ENCODE measurements at places on chromosomes 3 and 15.

DNA sequence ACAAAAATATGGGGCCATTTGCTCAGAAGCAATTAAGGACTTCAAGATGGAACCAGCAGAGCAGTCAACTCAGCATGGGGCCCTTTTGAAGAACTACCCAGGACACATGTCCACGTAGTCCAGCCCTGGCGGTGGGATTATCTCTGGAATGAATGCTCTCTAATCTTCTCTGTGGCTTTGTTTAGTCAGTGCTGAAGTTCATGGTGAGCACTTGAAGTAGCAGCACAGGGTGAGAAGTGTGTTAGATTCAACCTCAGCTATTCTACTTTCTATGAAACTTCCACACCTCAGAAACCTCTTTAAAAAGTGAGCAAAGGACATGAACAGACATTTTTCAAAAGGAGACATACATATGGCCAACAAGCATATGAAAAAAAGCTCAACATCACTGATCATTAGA lies 74.4 kb downstream of the THRB start:
- no peak for DNase-seq

DNA sequence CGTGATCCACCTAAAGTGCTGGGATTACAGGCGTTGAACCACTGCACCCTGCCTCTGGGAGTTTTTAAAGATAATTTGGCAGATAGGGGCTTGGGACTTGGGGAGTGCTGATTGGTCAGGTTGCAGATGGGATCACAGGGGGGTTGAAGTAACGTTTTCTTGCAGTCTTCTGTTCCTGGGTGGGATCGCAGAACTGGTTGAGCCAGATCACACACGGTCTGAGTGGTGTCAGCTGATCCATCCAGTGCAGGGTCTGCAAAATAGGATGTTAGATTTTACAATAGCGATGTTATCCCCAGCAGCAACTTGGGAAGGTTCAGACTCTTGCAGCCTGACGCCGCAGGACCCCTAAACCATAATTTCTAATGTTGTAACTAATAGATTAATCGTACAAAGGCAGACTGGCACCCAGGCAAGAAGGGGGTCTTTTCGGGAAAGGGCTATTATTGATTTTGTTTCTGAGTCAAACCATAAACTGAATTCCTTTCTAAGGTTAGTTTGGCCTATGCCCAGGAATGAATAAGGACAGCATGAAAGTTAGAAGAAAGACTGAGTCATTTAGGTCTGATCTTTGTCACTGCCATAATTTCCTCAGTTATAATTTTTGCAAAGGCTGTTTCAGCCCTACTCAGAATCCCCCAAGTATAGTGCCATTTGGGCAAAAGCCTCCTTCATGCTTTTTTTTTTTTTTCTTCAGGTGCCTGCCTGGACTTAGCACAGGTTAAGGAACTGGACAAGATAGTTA lies 1.5 kb upstream of the CA12 start:
- no peak for DNase-seq

- DNase-seq = peak; percentile 8
Measured at GRCh38 chr3:197149-197827, 725 bp downstream of the CHL1 start.

GRCh38 chr3:132638706-132639105 lies 20.9 kb downstream of the ACAD11 start:
- DNase-seq = no peak

GRCh38 chr15:42994546-42994945 lies 74.0 kb upstream of the TTBK2 start:
- DNase-seq = no peak

- no peak for DNase-seq
Measured at GRCh38 chr3:39150148-39150802, 3.1 kb downstream of the CSRNP1 start.

DNA sequence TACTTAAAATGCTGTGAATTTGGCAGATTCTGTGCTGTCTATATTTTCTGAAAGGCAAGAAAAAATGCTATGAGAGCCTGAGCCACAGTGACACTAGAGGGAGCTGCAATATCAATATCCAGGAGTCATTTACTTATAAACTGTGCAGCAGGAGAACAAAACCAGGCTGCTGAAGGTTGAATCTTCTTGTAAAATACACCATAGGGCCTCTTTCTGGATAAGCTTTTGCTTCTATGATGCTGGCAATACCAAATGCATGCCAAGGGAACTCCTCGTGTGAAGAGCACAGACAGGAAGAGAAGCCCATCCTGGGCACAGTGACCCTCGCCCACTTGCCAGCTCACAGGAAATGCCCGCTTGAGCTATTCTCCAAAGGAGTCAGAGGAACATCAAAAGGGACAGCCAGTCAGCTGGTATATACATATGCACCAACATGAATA lies 48.0 kb upstream of the TSPAN3 start:
- DNase-seq = peak; percentile 88

GRCh38 chr15:59689626-59690236 lies 611 bp upstream of the BNIP2 start:
- peak; percentile 77 for DNase-seq

- DNase-seq = no peak
Measured at GRCh38 chr3:161848376-161848775, 351.8 kb downstream of the OTOL1 start.

DNA sequence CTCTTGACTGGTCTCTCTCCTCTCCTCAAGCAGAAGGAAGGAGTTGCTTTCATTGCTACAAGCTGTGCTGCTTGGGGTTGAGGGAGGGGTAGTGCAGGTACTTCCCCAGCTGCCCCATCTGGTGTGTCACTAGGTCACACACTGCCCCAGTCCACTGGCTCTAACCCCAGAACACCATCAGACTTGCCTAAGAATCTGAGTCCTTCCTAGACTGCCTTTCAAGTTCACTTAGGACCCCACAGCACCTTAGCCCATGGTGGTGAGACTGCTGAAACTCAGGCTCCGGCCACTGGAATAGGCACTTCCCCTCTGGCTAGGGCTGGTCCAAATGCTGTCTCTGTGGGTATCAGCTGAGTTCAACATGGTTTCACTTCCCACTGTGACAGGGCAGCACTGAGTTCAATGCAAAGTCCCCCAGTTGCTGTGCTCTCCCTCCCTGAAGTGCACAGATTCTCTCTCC lies 279.7 kb upstream of the GOLGA6L4 start:
- no peak for DNase-seq

- DNase-seq = peak; percentile 16
Measured at GRCh38 chr3:185280572-185281365, 26.9 kb upstream of the EHHADH start.

DNA sequence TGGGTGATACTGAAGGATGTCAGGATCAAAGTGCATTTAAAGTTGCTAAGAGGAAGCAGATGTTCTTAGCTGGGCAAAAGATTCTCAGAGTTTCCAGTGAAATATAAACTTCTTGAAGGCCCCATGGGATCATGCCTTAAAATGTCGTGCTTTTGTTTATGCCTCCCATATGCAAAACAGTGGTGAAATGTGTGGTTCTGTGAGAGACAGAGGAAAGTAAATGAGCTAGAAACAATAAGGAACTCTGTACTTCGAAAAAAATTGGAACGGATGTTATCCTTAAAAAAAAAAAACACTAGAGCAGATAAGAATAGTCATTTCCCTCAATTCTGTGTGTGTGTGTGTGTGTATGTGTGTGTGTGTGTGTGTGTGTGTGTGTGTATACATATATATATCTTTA lies 497.0 kb upstream of the TBL1XR1 start:
- peak; percentile 77 for DNase-seq

GRCh38 chr15:83592370-83593040 lies 61.4 kb upstream of the ADAMTSL3 start:
- peak; percentile 21 for DNase-seq

GRCh38 chr3:66047311-66048050 lies 8.8 kb upstream of the MAGI1 start:
- DNase-seq = no peak

DNA sequence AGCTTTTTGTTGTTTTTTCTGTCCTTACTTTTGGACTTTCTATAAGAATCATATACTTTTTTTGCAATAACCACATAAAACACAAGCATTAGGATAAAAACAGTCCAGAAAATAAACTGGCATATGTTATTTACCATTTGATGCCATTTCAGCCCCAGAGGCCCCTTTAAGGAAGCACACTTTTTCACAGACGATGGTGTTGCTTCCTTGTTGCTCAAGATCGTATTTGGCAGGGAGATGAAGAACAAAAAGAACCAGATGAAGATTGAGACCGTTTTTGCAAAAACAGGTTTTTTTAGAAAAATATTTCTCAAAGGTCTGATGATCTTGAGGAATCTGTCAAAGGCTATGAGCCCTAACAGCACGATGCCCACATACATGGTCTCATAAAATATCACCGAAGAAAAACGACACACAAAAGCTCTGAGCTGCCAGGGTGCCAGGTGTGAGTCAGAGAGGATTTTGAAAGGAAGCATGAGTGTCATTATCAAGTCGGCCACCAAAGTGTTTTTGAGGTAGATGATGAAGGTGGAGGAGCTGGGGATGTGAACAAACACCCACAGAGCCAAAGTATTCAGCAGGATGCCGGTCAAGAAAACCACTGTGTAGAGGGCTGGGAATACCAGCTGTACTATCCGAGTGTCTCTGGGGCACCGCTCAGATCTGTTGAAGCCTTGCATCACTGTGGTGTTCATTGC lies 902 bp downstream of the P2RY13 start:
- DNase-seq = no peak

DNA sequence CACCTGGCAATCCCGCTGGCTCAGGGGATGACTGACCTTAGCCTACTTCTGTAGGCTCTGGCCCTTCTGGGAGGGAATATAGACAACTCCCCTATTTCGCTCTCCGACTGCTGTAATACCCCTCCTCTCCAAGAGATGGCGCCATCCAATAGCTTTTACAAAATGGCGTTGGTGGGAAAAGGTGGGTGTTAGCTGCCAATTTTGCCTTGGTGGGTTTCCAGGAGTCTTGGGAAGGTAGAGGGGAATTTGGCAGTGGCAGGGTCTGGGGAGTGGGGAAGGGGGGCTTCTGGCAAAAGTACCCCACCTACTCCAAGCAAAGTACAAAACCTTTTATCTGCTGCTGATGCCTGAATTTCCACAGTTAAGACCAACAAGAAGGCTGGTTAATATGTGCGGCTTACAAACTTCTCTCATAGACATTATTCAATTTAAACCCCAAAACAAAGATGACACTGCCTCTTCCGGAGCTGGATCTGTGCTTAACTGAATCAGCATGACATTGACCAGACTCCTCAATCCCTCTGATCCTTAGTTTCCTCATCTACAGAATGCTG lies 62.1 kb downstream of the RASGRF1 start:
- DNase-seq = peak; percentile 53

- no peak for DNase-seq
Measured at GRCh38 chr3:73608456-73609314, 16.1 kb downstream of the PDZRN3 start.

DNA sequence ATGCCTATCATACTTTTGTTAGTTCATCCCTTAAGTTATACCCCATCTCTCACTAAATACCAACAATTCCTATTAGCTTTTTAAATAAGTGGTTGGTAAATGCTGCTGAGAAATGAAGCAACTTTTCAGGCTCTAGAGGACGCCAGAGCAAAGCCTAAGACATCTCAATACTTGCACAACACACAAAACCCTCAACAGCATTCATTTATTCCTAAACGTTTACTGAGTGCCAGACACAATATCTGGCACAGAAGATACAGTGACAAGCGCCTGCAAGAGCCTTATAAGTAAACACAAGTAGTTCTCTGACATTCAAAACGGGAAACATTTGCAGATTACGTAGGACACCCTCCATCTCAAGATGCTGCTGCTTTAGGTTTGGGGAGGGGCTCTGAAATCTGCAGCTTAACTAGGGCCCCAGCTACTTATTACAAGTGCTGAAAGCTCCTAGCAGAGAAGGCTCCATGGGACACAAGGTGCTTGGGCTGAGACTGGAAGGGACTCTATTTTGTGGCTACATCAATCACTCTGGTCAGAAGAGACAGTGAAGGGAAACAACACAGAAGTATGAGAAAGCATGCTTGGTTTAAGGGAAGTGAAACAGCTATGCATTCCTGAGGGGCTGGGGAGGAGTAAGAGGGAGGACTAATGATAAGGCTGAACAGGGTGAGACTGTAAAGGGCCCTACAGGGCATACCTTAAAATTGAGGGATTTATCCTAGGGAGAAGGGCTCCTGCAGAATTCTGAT lies 311.3 kb downstream of the PLCL2 start:
- peak; percentile 45 for DNase-seq

GRCh38 chr3:12948891-12949711 lies 107.7 kb upstream of the RPL32 start:
- DNase-seq = no peak

DNA sequence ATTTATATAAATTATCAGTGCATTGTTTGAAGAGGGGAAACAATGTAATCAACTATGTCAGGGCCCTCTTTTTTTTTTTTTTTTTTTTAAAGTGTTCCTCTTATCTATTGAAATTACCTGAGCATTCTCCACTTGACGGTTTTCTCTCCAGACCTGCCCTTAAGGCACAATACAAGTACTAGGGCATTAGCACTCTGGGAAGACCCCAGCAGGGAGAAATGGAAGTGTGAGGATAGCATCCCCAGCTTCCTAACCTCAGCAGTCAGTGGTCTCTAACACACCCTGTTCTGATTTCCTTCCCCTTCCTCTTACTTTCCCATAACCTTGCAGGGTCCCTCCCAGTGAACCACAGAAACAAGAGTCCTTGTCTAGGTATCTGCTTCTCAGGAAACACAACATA lies 458.3 kb upstream of the ARL6 start:
- no peak for DNase-seq

DNA sequence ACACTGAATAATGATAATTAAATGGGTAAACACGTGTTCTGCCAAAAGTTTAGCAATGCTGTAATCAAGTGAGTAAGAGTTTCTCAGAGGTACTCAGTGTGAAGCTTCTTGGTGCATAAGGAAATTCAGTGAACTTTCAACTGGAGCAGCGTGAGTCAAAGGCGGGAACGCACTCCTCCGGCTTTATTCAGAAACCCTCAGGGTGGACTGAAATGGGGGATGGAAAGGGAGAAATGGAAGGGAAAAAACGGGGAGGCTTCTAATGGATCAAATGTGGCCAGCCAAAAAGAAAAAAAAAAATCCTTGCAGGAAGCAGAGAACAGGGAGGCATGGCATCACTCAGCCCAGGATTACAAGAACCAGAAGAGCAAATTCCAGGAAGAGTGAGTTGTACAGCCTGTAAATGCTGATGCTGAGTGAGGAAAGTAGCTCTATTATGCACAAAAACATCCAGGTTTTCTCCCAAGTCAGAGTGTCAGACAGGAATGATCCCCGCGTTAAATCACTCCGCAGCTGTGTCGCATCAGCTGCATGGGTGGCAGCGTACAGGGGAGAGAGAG lies 85.3 kb downstream of the ASB7 start:
- peak; percentile 62 for DNase-seq

DNA sequence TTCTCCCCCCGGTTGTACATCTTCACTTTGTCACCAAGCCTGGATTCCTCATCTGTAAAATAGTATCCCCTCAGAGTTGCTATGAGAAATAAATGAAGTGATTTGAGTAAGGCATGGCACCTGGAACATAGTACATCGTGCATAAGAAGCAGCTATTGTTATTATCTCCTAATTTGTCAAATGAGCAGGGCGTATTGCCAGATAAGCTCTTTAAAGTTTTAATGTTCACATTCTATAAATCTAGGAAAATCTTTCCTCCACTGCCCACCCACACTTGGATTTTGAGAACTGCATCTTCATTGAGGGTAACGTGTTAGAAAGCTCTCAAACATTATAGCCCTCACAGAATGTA lies 32.3 kb downstream of the CACNA1D start:
- DNase-seq = no peak
